ENCODE measurements at places on chromosomes 13 and 19. TPM values are rescaled to one million over a fixed set of nuclear protein-coding genes. Genes with fewer than 3 reads are reported as not detected.
A peak's percentile ranks its signal among the peaks of the same experiment; 100 is the strongest.

The XRCC1 gene
- polyA plus RNA-seq: 22.4 TPM

The CBY2 gene
- polyA plus RNA-seq: not detected

The CYP4F2 gene
- polyA plus RNA-seq: not detected

The CLEC17A gene
- polyA plus RNA-seq: 0.08 TPM

The CACNG6 gene
- polyA plus RNA-seq: 3.4 TPM

The CALR3 gene
- not detected for polyA plus RNA-seq

The NCAN gene
- polyA plus RNA-seq: 0.01 TPM

The IQCN gene
- 0.69 TPM for polyA plus RNA-seq

The CALR gene
- 1,123 TPM for polyA plus RNA-seq

- DNase-seq: no peak
Measured at GRCh38 chr13:50025436-50025835, 10.2 kb downstream of the KCNRG start.

DNA sequence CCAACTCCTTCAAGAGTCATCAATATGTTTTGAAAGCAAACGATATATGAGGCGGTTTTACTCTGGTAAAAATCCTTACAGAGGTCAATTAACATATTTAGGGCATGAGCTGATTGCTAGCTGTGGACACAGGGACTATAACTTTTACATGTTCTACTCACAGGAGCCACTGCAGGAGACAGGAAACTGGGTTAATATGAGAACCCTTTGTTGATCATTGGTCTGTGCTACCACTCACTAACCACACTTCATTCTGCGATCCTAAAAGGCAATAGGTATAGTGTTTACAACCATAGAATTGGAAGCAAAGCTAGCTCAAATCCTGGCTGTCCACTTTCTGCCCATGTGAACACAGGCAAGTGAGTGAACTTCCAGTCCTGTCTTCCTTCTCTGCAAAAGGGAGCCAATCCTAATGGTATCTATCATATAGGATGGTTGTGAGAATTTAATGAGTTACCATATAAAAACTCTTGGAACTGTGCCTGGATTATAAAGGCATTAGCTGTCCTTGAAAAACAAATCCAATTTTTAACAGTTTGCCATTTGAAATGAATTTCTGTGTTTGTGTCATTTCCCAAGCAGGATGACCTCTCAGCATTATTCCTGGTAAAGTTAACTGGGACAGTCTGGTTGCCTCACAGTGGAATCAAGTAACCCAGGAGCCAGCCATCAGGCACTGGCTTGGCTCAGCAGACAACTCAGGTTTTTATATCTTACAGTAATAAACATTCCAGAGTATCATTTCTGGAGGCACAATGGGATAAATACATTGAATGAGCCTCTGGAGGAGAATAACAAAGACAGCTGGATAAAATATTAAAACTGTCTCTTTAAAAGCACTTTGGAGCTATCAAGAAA lies 29.8 kb upstream of the RAP2A start:
- peak; percentile 37 for DNase-seq

- no peak for DNase-seq
Measured at GRCh38 chr19:17184371-17184841, 30.8 kb upstream of the USE1 start.

DNA sequence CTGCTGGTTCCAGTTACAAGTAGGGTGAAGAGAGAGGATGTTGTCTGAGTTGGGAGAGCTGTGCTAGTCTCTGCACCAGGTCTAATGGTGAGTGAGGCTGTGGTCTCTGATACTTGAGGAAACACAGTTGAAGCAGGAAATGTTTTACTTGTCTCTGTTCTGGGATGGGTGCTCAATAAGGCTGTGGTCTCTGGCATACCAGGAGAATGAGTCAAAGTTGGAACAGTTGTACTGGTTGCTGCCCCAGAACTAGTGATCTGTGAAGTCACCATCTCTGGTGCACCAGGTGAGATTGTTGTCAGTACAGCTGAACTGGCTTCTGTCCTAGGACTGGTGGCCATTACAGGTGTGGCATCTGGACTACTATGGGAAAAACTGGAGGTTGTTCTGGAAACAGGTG lies 74.7 kb downstream of the MUC16 start:
- DNase-seq: no peak

- no peak for DNase-seq
Measured at GRCh38 chr13:47220453-47221140, 323.7 kb upstream of the HTR2A start.

DNA sequence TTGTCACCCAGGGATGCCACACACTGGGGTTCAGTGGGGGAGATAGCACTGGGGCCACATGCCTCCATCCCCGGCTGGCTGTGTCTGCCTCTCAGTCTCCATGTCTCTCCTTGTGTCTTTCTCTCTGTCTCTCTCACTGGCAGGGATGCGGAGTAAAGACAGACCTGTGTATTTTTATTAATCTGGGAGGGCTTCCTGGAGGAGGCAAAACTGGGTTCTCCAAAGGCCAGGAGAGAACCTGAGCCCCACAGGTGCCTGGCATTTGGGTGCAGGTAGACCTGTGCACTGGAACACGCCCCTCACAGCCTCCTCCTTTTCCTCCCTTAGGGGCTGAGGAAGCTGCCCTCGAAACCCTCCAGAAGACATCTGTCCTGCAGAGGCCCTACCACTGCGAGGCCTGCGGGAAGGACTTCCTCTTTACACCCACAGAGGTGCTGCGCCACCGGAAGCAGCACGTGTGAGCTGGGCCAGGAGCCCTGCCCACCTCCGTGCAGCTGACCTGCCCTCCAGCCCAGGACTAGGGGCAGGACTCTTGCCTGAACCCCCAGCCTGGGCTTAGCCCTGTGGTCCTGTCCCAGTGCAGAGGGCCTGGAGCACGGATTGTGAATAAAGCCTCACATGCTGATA lies 32.7 kb downstream of the DHX34 start:
- no peak for DNase-seq

GRCh38 chr13:67493835-67494234 lies 263.7 kb upstream of the PCDH9 start:
- DNase-seq: peak; percentile 8

DNA sequence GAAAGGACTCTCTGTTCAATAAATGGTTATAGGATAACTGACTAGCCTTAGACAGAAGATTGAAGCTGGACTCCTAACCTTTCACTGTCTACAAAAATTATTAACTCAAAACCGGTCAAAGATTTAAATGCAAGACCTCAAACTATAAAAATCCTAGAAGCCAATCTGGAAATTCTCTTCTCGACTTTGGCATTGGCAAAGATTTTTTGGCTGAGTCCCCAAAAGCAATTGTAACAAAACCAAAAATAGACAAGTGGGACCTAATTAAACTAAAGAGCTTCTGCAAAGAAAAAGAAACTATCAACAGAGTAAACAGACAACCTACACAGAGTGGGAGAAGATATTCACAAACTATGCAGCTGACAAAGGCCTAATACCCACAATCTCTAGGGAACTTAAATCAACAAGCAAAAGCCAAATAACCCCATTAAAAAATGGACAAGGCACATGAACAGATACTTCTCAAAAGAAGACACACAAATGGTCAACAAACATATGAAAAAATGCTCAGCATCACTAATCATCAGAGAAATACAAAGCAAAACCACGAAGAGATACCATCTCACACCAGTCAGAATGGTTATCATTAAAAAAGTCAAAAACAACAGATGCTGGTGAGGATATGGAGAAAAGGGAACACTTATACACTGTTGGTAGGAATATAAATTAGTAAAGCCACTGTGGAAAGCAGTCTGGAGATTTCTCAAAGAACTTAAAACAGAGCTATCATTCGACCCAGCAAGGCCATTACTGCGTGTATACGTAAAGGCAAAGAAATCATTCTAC lies 266.3 kb downstream of the DNAJC15 start:
- DNase-seq: no peak

- no peak for DNase-seq
Measured at GRCh38 chr19:19642506-19643157, 825 bp downstream of the GMIP start.

- DNase-seq: no peak
Measured at GRCh38 chr19:7140137-7140536, 70.6 kb downstream of the ZNF557 start.

DNA sequence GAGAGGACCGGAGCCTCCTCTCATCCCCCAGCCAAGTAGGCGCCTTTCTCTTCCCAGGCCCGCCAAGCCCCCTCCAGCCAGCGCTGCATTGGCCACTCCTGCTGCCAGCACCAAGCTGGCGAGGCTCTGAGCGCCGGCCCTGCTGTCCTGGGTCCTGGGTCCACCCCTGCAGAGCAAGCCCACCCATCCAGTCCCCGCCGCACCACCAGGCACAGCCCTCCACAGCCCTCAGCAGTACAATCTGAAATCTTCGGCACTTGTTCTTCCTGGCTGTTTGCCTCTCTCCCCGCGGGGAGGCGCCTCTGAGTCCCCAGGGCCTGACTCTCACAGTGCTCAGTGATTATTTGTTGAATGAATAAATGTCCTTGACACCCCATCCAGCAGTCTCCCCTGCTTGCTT lies 236.4 kb upstream of the SGCG start:
- DNase-seq: no peak

DNA sequence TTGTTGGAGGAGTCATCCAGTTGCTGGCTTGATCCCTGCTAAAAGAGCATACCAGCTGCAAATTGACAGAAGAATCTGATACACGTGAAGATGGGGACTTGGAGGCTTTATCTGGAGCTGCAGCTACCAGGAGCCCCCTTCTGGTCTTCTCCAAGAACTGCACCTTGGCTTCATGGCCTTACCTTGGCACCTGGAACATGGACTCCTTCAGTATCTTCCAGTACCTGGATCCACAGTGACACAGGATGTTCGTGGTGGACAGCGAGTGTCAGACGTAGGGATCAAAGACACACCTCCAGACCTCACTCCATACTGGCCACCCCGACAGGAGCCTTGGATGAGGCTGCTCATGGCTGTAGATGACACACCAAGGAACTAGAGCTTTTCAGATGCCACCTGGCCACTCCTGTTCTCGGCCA lies 9.9 kb upstream of the ACSBG2 start:
- DNase-seq: peak; percentile 37

DNA sequence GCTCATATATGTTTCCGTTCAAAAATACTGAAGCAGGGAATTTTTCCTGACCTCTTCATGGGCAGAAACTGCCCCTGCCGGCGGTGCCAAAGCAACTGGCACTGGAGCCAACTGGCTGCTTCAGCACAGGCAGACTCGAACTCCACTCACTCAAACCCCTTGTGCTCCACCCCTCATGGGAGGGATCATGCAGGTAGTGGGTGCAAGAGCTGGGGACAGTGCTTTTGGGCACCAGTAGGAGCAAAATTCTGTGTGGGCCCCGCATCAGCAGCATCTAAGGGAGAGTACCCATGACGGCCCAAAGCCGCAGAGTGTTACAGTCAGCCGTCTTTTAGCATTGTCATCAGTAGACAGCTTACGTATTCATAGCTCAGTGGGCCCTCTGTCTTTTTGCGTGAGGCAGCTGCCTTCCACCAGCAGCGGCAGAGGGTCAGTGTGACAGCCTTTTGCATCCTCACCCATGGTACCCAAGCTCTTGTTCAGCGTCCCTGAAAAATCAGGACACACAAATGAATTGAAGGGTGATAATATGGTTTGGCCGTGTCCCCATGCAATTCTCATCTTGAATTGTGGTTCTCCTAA lies 393.8 kb downstream of the SLITRK6 start:
- DNase-seq: no peak

DNA sequence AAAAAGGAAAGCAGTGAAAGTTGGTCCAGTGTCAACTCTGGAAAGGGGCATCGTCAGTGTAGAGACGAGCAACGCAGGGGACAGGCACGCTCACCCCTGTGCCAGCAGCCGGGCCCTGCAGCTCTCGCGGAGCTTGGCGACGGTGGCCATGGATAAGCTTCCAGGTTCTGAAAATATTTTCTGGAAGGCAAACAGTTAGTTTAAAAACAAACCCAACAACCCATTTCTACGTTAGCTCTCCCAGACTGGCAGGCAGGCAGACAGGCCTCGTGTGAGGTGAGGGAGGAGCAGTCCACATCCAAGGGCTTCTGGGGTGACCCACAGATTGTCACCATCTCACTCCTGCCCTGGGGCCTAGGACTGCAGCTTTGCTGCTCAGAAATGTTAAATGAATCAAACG lies 27.4 kb downstream of the LAMP1 start:
- no peak for DNase-seq

- DNase-seq: no peak
Measured at GRCh38 chr13:104616990-104617389, 1550.8 kb upstream of the SLC10A2 start.

DNA sequence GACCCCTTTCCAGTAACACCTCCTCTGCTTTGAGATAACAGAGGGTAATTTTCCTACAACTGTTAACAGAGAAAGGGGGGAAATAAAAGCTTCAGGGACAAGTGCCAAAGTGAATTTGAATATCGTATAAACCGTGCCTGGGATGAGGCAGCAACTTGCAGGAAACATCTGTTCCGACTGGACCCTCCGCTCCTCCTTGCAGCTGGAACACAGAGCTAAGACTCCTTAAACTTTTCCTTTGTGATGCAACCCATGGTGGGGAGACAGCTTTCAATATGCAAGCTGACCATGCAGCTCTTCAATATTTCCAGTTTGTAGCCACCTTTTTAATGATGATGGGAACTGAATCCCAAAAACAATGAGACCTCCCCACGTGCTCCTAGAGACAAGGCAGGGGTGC lies 432.6 kb downstream of the ZNF536 start:
- peak; percentile 97 for DNase-seq

DNA sequence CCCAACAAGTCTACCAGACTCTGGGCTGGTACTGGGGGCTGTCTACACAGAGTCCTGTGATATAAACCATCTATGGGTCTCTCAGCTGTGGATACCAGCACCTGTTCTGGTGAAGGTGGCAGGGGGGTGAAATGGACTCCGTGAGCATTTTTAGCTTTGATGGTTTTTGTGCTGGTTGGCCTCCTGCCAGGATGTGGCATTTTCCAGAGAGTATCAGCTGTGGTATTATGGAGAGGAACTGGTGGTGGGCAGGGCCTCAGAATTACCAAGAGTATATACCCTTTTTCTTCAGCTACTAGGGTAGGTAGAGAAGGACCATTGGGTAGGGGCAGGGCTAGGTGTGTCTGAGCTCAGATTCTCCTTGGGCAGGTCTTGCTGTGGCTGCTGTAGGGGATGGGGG lies 1920.9 kb upstream of the PCDH20 start:
- DNase-seq: no peak

DNA sequence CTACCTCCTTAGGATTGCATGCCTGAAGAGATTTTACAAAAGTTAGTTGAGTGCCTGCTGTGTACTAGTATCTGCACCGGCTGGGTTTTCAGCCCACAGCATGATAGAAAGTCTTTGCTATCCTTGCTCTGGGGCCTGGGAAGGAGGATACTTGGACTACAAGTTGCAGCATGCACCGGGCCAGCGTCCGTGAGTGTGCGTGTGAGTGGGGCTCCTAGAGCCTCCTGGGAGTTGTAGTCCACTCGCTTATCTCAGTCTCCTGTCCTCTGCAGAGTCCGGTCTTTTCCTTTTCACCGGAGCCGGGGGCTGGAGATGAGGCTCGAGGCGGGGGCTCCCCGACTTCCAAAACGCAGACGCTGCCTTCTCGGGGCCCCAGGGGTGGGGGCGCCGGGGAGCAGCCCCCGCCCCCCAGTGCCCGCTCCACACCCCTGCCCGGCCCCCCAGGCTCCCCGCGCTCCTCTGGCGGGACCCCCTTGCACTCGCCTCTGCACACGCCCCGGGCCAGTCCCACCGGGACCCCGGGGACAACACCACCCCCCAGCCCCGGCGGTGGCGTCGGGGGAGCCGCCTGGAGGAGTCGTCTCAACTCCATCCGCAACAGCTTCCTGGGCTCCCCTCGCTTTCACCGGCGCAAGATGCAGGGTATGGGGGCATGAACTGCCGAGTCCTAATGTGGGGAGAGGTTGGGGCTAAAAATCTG lies 20.6 kb downstream of the BRSK1 start:
- peak; percentile 41 for DNase-seq

GRCh38 chr19:30558793-30559192 lies 186.6 kb downstream of the ZNF536 start:
- no peak for DNase-seq

GRCh38 chr19:13187419-13187818 lies 37.2 kb downstream of the IER2 start:
- DNase-seq: no peak

Measured in lung (tissue), 17 donors.